ENCODE measurements at places on chromosomes 12 and 14.

DNA sequence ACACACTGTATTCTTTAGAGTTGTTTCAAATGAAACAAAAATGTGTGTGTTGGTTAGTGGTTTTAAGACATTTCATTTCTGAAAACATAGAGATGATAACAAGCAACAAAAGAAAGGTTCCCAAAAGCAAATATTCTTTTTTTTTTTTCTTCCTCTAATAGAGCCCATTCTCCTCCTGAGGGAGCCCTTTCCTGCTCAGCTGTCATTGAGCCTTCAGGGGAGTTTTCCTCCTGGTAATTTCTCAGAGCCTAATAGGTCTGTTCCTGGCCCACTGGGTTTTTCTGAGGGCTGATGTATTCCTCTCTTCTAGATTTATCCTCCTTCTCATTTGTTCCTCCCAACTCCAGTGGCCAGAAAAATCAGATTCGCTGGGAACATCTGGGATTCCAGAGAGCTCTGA, 654.5 kb downstream of the NOVA1 start:
- DNase-seq, result peak; percentile 17

DNA sequence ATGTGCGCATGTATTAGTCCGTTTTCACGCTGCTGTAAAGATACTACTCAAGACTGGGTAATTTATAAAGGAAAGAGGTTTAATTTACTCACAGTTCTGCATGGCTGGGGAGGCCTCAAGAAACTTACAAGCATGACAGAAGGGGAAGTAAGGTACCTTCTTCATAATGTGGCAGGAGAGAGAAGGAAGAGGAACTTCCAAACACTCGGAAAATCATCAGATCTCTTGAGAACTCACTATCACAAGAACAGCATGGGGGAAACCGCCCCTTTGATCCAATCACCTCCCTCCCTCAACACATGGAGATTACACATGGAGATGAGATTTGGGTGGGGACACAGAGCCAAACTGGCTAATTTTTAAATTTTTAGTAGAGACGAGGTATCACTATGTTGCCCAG, 41.8 kb upstream of the SNX6 start:
- DNase-seq, result no peak

DNA sequence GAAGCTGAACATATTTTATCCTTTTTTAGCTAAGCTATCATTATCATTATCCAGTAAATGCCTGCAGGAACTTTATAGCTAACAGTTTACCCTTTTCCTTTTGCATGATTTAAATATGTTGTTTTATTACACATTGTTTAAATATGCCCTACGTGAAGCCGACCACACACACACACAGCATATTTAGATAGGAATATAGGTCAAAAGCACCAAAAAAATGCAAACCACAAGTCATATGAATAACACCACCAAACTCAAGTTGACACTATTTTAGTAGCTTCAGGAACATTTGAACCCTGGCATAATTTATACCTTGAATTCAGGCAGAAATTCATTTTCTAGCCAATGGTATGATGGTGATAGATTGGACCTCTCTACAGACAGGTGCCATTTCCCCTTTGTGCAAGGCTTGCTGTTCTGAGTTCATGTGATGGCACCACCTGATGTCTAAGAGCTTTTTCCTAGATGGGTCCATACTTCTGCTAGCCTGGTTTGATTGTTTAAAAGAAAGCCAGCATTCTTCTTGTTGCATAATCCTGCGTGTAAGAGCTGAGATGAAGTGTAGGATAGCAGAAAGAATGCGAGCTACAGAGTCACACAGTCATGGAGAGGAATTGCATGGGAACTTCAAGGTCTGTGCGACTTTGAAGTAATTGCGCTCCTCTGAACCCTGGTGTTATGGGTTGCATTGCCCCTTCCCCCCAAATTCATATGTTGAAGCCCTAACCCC, 454.8 kb upstream of the SOX5 start:
- DNase-seq, result no peak

GRCh38 chr12:19217446-19217845, 87.9 kb downstream of the PLEKHA5 start:
- no peak for DNase-seq

- DNase-seq, result no peak
These were observed 14.7 kb downstream of the NOC4L start for GRCh38 chr12:132158677-132159554.

- peak; percentile 87 for DNase-seq
These were observed 3.4 kb upstream of the DHH start for GRCh38 chr12:49098035-49098451.

DNA sequence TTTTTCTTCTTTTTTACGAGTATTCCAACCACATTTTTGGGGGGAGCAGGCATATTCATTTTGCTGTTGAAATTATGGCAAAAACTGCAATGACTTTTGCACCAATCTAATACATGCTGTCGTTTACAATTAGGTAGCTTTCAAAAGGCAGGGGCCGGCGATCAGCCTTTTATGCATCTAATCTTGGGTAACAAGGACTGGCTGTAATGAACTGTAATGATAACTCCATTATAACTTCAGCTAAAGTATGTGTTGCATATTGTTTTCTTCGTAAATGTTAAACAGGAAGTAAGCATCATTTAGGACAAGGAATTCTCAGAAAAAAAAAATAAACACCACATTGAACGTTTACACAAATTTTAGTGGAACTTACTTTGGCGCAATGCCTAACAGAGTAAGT, 30.3 kb upstream of the KLRF1 start:
- DNase-seq, result no peak

GRCh38 chr12:12228402-12228801, 38.4 kb downstream of the LRP6 start:
- DNase-seq, result peak; percentile 32

DNA sequence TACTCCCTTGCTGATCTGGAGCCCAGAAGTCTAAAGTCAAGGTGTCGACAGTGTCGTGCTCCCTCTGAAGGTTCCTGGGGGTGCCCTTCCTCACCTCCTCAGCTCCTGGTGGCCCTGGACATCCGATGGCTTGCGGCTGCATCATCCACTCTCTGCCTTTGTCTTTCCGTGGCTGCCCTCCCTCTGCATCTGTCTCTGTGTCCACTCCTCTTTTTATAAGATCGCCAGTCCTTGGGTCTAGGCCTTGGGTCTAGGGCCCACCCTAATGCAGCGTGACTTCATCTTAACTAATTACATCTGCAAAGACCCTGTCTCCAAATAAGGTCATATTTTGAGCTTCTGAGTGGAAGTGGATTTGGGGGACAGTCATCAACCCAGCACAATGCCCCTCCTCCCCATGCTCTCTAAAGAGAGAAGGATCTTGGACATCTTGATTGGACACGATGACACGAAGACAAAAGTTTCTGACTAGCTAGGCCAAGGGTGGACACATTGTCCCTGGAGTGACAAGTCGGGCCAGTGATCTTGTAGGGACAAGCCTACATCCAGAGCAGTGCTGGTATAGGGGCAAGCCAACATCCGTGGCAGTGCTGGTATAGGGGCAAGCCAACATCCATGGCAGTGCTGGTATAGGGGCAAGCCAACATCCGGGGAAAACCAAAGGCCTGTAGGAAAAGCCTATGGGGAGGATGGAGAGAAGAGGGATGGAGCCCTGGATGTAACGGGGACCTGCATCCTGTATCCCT, 93.9 kb upstream of the DIO3 start:
- no peak for DNase-seq

GRCh38 chr14:89373185-89373584, 43.8 kb downstream of the FOXN3 start:
- no peak for DNase-seq

- no peak for DNase-seq
These were observed 161.4 kb downstream of the ADGRD1 start for GRCh38 chr12:131114942-131115584.

- DNase-seq, result no peak
These were observed 45.6 kb downstream of the C14orf132 start for GRCh38 chr14:96084796-96085195.

GRCh38 chr14:35257809-35258208, 34.4 kb upstream of the PSMA6 start:
- no peak for DNase-seq
